Activated CD4-positive, alpha-beta T cell treated with anti-CD3 and anti-CD28 coated beads for 4 hours (primary cell): ENCODE measurements at places on chromosomes 12 and 14.
A peak's percentile ranks its signal among the peaks of the same experiment; 100 is the strongest.

- no peak for DNase-seq
Measured at GRCh38 chr14:102966681-102967505, 44.4 kb downstream of the AMN start.

- DNase-seq = no peak
Measured at GRCh38 chr12:64649487-64649886, 39.2 kb downstream of the RASSF3 start.

- no peak for DNase-seq
Measured at GRCh38 chr12:75923964-75924666, 107.5 kb downstream of the PHLDA1 start.

- DNase-seq = no peak
Measured at GRCh38 chr14:64754685-64755084, 50.5 kb downstream of the PLEKHG3 start.

DNA sequence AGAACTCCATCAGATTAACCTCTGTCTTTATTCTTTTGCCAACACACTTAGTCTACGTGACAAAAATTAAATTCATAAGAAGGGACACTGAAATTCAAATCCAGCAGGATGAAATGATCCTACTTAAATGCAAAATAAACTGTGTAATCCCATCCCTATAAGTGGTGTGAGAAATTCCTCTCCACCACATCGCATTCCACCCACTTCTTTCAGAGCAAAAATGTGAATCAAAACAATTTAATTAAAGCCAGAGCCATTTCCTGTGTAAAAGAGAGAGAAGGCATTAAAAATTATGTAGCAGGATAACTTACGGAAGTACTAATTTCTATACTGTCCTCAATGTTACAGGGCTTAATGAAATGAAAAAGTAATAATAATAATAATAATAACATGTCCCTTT, 844.3 kb downstream of the GALC start:
- DNase-seq = no peak

- no peak for DNase-seq
Measured at GRCh38 chr12:111057701-111058425, 137.5 kb upstream of the MYL2 start.

DNA sequence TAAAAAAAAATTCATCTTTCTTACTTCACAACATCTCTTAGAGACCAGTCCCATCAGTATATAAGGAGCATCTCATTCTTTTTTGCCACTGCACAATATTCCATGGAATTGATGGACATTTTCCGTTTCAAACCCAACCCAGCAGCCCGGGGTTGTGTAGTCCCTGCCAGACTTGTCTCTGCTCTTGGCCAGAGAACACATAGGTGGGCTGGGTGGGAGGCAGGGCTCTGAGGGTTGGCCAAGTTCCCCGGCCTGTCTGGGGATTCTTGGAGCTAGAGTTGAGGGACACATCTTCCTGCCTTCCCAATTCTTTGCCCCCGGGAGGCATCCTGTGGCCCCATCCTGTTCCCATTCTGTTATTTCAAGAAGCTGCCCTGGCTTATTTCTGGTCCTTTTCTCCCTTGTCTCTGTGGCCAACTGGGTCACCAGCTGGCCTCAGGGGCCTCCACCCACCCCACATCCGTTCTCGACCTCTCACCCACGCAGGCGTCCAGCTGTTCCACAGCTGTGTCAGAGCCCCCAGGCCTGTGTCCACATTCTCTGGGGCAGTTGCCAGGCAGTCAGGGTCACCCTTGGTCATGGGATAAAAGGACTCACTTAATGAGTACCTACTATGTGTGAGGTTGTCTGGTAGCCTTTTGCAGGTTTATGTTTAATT, 52.0 kb upstream of the CCDC63 start:
- DNase-seq = no peak

DNA sequence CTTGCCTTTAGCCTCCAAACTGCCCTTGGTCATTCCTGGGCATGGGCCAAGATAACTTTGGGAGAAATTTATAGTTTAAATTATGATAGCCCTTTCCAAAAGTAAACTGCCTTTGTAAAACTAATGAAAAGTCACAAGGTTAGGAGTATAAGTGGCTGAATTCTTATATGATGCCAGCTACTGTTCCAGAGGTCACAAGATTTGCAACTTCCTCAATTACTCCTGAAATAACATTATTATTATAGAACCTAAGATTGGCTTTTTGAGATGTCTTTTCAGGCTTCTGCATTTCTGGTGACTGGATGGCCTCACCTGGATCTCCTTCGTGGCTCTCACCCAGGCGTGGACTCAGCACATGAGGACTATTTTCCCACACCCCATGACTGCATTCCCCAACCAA, 55.0 kb downstream of the OSBPL8 start:
- no peak for DNase-seq

DNA sequence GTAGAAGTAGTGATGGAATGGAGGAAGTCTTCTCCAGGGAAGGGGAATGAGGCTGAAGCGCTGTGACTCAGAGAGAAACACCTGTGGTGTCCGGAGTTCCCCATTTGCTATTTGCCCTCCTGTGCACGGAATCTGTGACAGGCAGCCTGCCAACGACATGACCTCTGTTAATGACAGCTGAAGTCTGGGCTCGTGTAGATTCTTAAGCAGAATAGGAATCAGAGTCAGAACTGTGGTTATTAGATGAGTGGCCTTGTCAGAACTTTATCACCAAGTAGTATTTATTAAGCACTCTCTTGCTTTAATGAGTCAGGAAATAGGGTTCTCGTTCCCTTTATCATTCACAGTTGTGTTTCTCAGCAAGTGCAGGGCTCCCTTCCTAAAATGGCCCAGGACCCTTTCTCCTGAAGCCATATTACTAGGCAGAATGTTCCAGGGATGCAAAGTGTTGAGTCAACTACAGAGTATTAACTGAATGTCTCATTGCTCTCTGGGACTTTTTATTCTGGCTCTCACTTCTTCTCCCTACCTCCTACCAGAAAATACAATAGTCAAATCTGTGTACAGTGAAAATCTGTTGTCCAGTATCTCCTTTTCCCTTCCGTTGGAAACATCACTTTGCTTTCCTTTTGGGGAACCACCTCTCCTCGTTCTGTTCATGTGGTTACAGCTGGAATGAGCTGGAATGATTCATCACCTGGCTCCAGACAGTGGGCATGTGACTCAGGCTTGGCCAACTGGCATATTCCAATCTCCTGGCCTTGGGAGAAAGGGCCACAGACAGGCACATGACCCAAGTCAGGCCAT, 77.8 kb upstream of the MAX start:
- DNase-seq = peak; percentile 27

- DNase-seq = peak; percentile 60
Measured at GRCh38 chr14:76955575-76956315, 72.8 kb downstream of the IRF2BPL start.

DNA sequence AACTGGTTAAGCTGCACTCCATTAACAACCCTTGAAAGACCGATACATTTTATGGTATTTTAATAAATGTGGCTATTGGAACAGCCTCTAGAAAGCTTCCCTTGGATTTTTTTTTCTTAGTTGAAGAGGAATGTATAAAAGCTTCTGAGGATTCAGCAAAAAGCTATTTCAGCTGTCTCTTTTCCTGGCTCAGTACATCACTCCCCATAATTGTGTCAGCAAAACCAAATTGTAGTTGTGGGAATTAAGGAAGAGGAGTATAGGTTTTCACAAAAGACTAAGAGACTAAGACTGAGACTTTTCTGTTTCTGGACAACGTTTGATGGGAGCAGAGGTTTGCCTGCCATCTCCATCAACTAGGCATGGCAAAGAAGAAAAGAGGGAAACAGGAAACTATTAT, 106.5 kb downstream of the C12orf50 start:
- no peak for DNase-seq

DNA sequence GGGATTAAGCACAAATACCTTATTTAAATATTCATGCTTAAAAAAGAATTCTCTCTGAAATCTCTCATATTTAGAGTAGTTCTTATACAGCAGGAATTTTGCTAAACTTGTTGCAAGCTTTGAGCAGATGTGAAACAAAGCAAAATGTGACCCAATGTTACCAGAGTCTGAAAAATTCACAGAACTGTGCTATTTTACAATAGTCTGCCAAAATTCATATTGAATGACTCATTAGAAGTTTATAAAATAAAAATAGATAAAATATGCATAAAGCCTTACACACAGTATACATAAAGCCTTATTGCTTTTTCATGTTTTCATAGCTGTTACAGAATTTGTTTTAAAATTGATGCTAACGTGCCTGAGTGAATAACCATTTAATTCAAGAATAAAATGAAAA, 17.8 kb upstream of the RHOJ start:
- no peak for DNase-seq

DNA sequence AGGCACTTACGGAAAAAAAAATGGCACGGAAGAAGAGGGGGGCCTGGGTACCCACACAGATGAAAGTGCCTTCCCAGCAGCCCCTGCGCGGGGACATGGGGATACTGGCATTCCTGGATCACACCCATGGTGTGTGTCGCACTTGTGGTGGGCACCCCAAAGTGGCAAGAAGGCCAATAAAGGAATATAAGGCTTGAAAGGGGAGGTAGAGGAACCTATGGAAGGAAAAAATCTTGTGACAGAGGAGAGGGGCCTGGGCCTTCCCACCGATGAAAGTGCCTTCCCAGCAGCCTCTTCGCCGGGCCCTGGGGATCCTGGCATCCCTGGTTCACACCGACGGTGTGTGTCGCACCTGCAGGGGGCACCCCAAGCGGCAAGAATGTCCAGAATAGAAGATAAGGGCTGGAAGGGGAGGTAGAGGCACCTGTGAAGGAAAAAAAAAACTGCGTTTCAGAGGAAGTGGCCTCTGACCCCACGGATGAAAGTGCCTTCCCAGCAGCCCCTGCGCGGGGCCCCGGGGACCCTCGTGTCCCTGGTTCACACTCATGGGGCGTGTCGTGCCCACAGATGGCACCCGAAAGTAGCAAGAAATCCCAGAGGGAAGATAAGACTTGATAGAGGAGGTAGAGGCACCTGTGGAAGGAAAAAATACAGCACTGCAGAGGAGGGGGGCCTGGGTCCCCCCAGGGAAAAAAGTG, 284.0 kb downstream of the ALG10 start:
- DNase-seq = no peak

DNA sequence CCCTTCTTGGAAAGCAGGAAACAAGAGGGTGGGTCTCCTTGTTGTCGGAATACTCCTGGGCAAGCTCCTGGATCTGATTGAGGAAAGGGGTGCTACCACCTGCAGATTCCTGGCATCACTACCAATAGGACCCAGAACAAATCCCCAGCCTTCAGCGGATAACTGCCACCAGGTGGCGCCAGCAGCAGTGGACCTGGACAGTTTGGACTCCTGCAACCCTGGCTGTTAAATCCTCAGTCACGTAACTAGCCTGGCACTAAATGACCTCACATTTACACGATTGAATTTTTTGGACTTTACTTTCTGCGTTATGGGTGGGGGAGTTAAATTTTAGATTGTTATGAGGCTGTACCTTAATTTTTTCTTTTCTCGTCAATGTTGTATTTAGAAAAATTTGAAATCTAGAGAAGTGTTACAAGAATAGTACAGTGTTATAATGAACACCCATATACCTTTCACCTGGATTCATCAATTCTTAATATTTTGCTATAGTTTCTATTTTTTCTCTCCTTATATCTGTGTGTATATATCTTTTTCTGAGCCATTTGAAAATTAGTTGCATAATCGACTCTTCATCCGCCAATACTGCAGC, 95.6 kb downstream of the GAS2L3 start:
- peak; percentile 4 for DNase-seq

GRCh38 chr12:46701356-46701755, 124.4 kb downstream of the SLC38A4 start:
- DNase-seq = no peak

DNA sequence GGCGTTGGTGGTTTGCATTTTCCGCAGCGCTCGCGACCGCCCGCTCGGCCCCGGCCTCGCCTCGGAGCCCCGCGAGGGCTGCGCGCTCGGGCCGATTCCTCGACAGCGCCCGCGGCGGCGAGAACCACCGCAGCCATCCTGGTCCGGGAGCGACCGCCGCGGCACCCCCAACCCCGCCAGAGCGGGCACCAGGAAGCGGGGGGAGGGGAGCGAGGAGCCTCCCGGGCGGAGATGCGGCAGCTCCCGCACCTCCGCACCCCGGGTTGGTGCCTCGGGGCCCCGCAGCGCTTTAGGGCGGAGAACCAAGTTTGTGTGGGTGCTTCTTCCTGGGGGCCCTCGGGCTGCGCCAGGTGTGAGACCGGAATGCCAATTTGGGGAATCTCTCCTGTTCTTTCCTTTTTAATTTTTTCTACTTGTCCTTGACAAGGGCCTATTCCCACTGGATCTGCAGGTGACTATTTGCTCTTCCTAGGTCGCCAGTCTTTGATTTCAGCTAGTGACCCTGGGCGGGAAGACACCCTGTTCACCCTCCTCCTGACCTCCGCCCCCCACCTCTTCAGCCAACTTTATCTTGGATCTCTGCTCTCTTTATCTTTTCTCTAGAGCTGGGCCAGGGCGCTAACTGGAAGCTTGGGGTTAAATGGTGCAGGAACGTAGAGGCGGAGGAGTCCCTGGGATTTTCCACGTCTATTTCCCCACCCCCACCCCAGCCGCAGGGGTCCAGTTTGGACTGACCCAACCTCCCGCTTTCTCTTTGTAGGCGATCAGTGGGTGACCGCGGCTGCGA, at the start of gene SOCS2:
TSS of gene SOCS2 (plus strand) at position 751 of the 787 bp plus-strand sequence. CDS start 223 bp downstream, outside the sequence.
- DNase-seq = peak; percentile 23

DNA sequence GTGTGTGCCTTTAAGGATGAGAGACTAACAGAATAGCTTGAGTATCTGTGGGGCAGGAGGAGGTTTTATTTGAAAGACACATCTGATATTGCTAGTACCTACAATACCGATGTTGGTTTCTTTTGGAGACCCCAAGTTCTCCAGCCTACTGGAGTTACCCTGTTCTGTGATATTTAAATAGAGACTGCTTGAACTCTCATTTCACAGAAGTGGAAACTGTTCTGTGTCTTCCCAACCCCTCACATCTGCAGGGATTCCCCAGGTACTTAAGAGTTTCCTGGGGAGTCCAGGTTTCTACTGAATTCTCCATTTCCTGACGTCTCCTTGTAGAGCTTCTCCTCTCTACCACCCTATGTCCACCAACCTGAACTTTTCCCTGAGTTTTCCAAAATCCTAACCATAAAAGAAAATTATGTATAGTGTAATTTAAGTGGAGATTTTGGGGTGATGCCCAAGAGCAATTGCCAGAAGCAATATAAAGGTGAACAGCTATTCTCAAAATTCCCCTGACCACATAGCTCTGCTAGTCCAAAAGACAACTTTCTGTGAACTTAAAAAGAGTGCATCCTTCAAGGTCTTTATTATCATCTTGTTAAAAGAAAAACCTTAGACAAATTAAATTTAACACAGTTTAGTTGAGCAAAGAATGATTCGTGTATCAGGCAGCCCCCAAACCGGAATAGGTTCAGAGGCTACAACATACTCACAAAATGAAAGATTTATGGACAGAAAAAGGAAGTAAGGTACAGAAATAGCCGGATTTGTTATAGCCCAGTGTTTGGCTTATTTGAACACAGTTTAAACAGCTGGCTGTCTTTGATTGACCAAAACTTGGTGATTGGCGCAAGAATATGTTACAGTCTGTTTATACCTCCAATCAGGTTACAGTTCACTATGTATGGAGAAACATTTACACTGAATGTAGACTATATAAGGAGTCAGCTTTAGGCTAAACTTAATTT, 373.4 kb downstream of the NUAK1 start:
- DNase-seq = no peak

- DNase-seq = no peak
Measured at GRCh38 chr12:29088611-29089219, 60.4 kb upstream of the FAR2 start.

- no peak for DNase-seq
Measured at GRCh38 chr12:78096909-78097597, 266.4 kb downstream of the NAV3 start.

GRCh38 chr12:18461758-18462157, 200.4 kb downstream of the PIK3C2G start:
- DNase-seq = no peak

GRCh38 chr12:89923091-89923490, 214.5 kb upstream of the ATP2B1 start:
- DNase-seq = no peak
